Activated naive CD4-positive, alpha-beta T cell treated with anti-CD3 and anti-CD28 coated beads, Interleukin-2, amount 50 U/mL, for 72 hours (primary cell): ENCODE measurements at places on chromosomes 12 and 14. TPM values are rescaled to one million over a fixed set of nuclear protein-coding genes. Genes with fewer than 3 reads are reported as not detected.

The AICDA gene
- not detected for total RNA-seq

The FAM90A1 gene
- 0.47 TPM for total RNA-seq

The NCOR2 gene
- total RNA-seq, result 66.8 TPM

The SLC5A8 gene
- total RNA-seq, result not detected

The SPX gene
- total RNA-seq, result 0.39 TPM

The GNPTAB gene
- total RNA-seq, result 48.0 TPM

The PLBD1 gene
- not detected for total RNA-seq

The NPAS3 gene
- not detected for total RNA-seq

The EPYC gene
- total RNA-seq, result not detected

The TNFAIP2 gene
- 2.1 TPM for total RNA-seq

The PRR4 gene
- total RNA-seq, result 0.48 TPM

The CD163L1 gene
- total RNA-seq, result not detected

The LIN7A gene
- total RNA-seq, result not detected

The TDP1 gene
- 109 TPM for total RNA-seq

The TMEM30B gene
- 2.1 TPM for total RNA-seq
